ENCODE measurements at places on chromosomes 6 and 20.

DNA sequence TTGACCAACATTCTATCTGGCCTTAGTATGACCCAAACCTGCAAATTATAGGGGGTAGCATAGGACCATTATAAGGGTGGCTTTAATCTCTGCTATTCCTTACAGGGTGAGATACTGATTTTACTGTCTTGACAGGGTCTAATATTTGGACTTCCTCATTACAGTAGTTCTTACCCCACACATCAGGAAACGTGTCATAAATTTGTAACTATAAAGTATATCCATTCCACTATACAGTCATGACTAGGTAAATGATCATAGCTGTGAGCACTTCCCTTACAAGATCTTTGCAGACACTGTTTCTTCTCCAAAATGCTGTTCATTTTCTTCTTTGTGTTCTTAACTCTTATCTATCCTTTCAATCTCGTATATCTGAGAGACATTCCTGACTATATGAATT, 518.7 kb upstream of the RNF217 start:
- DNase-seq, result no peak

DNA sequence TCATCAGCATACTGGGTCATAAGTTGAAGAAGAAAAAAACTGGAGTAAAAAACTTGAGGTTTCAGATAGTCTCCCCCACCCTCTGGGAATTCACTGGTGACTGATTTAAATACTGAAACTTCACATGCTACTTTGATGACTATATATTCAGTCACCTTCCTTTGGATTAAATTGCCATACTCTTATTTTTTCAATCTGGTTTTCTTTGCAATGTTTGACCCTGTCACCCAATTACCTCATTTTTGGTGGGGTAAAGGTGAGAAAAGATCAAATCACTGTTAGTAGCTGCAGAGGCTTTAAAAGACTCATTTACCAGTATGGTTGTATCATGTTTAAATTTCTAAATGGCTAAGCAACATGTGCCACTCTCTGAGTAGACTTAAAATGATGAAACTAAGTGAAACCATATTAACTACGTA, 862.7 kb upstream of the FLRT3 start:
- DNase-seq, result no peak

DNA sequence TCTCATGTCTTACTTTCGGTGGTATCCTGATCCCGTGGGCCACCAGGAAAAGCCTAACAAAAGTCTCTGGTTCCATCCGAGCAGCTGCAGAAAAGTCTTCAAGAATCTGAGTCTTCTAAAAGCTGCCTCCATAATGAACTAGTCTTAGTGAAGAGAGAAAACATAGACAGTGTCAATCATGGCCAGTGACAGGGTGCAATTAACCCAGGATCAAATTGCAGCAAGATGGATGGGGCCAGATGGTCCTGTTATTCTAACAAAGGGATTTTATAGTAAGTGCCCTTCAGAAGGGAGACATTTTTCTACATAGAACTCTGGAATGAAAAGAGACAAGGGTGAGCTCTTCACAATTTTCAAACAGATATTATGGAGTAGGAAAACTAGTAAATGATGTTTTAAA, 281.6 kb upstream of the ZFP64 start:
- peak; percentile 66 for DNase-seq

- no peak for DNase-seq
Measured at GRCh38 chr6:53581173-53581773, 36.4 kb upstream of the GCLC start.

DNA sequence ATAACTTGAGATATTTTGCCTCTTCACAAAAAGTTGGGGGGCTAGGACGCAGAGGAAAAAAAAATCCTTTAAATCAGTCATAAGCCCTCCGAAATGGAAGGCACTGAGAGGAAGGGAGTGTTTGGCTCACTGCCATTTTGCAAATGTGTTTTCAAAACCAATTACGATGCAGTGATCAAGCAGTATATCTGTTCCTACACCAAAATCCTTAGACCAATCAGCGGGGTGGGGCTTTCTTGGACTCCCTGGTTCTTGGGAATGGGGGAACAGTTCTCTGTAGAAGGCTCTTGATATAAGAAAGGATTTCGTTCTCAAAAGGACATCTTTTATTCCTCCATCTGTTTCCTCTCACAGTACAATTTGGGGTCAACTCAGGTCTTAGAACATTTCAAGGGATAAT, 478.6 kb upstream of the JARID2 start:
- DNase-seq, result peak; percentile 53

GRCh38 chr6:16705081-16705993, 55.9 kb downstream of the ATXN1 start:
- no peak for DNase-seq

DNA sequence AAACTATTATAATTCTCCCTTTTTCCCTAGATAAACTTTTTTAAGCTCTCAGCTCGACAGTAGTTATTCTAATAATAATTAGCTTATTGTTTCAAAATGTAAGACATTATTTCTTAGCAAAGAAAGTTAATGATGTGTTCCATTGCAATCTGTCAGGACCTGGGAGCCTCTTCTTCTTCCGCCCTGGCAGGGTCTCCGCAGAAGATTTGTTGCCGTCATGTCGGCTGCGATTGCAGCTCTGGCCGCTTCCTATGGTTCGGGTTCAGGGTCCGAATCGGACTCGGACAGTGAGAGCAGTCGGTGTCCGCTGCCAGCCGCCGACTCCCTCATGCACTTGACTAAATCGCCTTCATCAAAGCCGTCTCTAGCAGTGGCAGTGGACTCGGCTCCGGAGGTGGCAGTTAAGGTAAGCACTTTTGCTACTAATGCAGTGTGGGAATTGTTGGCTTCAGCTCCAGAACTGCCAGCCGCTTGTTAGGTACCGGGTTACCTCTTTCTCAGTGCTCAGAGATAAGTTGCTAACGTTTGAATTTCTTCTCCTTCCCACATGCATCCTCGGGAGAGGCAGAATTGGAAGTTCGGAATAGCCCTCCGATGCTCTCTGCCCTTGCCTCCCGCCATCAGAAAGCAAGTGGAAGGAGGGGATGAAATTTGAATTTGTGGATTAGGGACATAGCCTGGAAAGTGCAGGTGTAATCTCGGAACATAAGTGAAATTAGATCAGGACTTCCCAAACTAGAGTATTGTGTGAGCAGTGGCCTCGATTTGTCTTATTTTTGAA, at the start of gene CDC40:
Gene CDC40 (plus strand): TSS at position 200 of the 781 bp plus-strand sequence. CDS start 18 bp downstream, at position 218.
- DNase-seq, result peak; percentile 68

- DNase-seq, result no peak
Measured at GRCh38 chr20:63743210-63743970, 3.8 kb downstream of the SLC2A4RG start.

GRCh38 chr6:75568965-75569364, 32.7 kb upstream of the SENP6 start:
- no peak for DNase-seq

GRCh38 chr6:116971959-116972358, 94.9 kb downstream of the RFX6 start:
- peak; percentile 40 for DNase-seq

GRCh38 chr20:62703853-62704228, 4.8 kb upstream of the NTSR1 start:
- peak; percentile 22 for DNase-seq

DNA sequence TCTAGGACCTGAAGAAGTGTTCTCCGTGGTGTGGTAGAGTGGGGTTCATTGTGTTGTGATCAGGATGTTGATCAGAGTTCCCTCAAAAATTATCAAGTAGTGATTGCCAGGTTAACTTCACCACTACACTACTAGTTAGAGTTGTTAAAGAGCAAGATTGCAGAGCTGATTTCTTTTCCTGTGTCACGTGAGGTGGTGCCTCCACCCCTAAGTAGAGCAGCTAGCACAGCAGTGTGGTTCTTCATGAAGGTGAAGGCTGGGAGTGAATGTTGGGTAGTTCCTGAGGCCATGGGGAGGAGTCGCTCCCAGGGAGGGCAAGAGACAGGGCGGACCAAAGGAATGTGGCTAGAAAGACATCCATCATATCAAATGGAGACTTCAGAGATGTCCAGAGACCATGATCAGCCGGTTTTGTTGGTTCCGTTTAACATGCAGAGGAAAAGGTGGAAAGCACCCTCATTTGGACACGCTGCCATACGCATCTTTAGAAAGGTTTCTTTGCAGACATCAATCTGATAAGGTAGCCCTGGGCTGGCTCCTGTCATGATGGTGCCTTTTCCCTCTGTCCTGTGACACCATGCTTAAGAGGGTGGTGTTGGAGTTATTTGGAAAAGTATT, 79.2 kb upstream of the IYD start:
- no peak for DNase-seq

GRCh38 chr6:135423649-135424128, 73.9 kb downstream of the AHI1 start:
- peak; percentile 56 for DNase-seq

GRCh38 chr6:43771858-43772680, 2.1 kb downstream of the VEGFA start:
- peak; percentile 45 for DNase-seq

DNA sequence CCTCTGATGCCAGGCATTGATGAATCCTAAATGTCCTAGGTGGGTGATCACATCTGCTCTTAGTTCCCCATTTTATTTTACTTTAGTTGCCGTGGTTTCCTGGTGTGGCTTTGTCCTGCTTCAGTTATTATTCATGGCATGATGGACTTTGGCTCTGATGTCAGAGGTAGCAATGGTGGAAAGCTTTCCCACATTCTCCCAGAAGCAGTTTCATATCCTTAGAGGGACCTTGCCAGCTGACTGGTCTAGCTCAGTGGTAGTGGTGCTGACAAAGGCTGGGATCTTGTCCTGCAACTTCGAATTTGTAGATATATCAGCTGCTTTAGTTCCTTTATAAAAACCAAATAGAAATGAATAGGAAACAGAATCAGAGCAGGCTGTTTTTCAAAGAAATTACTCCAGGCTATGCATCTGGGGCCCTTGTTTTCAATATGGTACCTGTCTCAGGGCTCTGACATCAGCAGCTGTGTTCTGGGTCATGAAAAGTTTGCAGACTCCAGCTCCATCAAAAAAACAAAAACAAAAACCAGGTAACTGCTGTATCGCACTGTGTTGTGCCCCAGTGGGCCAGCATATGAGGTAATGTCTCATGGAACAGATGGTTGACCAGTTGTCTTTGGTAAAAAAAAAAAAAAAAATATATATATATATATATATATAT, 133.7 kb downstream of the PLCB4 start:
- DNase-seq, result peak; percentile 80

DNA sequence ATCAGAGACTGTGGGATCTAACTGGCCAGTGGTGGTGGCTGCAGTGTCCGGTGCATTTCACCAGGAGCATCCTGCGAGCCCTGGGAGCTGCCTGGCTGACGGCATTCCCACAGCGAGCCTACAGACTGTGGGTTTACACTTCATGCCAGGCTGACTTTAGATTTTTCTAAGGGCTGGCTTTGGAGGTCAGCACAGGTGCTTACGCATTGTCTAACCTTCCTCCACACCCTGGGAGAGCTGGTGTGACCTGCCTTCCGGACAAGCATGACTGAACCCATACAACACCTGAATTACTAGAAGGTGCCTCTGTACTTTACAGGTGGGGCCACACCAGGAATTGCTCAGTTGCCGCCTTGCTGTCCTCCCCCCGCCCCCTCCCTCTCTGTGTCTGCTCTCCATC, 96.2 kb downstream of the RREB1 start:
- DNase-seq, result no peak

DNA sequence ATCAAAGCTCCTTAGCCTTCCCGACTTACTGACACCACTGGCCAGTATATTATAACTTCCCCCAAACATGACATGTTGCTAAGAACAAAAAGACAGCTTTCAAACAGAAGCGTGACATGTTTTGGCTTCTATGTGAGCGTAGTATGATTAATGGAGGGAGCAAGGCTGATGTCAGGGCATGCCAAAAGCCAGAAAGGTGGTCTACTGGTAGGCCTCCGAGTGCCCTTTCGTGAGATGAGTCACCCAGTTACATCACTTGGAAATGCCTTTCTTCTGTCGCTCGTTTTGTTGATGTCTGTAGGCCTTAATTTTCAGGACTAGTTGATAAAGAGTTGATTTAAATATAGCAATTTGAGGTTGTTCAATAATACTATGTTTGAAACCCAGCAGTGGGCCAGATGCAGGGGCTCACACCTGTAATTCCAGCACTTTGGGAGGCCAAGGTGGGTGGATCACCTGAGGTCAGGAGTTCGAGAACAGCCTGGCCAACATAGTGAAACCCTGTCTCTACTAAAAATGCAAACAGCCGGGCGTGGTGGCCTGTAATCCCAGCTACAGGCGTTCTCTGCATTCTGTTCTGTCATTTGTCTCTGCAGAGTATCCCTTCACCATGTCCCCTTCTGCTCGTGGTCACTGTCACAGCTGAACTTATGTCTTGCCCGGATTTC, 53.3 kb downstream of the CNKSR3 start:
- no peak for DNase-seq

DNA sequence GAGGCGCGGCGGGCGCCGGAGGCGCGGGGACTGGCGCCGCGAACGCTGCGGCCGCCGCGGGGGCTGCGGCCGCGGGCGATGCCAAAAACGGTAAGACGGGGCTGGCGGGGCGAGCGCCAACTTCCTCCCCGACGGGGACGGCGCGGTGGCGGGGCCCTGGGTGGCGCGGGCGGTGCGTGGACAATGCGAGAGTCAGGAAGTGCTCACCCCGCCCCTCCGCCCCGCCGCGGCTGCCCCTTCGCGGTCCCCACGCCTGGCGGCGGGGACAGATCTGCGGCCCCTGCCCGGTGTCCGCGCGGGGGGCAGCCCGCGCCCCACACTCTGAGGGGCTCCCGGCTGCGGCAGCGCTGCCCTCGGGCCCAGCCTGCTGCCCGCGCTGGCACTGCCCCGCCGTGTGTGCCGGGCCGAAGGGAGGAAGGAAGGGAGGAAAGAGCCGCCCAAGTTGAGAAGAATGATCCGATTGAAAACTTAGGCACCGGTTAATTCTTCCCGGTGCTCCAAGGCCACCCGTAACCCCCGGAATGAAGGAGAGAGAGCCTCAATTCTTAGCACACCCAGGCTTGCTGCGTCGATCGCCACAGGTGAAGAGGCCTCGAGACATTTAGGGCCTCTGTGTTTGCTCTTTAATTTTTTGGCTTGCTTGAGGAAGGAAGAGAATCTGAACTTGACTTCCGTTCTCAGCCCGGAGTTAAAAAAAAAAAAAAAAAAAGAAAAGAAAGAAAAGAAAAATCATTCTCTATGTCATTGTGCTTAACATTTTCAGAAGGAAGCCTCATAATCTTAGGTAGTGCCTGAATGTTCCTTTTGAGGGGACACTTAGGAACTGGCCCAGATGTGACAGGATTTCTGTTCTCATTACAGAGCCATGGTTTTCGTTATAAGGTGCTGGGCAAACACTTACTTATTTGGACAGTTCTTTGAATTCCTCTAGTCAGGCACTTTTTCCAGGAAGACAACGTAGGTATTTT, 982 bp downstream of the HECA start:
- peak; percentile 40 for DNase-seq

DNA sequence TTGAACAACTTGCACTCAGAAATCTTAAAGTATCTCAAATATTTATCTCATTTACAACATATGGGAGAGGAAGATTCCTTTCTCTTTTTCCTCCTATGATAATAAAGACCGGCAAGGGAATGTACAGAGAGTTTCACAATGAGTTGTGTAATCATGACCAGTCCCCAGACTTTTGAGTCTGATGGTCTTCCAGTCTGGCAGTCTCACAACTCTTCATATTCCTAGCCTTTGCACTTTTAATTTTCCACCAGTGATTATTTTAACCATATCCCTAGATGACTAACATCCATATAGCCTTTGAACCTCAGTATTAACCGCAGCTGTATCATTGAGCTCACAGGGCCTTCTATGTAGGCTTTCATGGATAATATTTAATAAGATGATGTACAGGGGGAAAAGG, 278.5 kb downstream of the KHDC1L start:
- no peak for DNase-seq
